ENCODE measurements at places on chromosomes 16 and 17.

DNA sequence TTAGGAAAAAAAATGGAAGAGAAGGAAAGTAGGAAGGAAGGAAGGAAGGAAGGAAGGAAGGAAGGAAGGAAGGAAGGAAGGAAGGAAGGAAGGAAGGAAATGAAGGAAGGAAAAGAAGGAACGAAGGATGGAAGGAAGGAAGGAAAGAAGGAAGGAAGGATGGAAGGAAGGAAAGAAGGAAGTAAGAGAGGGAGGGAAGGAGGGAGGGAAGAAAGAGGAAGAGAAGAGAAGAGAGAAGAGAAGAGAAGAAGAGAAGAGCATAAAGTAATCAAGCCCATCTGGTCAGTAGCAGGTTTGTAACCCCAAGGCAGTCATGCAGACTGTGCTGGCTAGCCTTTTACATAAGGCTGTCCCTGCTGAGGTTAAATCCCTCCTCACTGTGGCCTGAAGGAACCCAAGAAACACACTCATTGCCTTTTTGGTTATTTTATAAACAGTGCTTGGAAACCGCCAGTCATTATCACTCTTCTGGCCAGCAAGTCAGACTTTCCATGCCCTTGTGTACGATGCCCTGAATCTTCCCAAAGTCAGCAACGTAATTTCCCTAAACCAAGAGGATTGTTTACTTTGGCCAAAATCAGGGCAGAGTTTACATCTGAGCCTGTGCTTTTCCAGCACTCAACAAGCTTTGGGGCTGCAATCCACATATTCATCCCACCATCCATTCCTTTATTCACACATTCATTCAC, 409.6 kb upstream of the MAF start:
- DNase-seq: no peak

- DNase-seq: no peak
These were observed 10.7 kb downstream of the ENGASE start for GRCh38 chr17:79085154-79085920.

- DNase-seq: peak; percentile 89
These were observed 1.8 kb downstream of the TMIGD1 start for GRCh38 chr17:30332057-30332542.

DNA sequence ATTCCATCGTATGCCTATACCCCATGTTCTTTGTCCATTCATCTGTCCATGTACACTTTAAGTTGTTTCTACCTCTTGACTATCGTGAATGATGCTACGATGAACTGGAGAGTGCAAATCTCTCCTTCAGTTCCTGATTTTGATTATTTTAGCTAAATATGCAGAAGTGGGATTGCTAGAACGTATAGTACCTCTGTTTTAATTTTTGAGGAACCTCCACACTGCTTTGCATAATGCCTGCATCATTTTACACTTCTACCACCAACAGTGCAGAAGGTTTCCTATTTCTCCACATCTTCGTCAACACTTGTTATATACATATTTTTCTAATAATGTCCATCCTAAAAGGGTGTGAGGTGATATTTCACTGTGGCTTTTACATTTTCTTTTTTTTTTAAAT, 43.9 kb downstream of the SDR42E1 start:
- DNase-seq: no peak

GRCh38 chr16:17002565-17002964, 468.2 kb downstream of the XYLT1 start:
- DNase-seq: no peak

DNA sequence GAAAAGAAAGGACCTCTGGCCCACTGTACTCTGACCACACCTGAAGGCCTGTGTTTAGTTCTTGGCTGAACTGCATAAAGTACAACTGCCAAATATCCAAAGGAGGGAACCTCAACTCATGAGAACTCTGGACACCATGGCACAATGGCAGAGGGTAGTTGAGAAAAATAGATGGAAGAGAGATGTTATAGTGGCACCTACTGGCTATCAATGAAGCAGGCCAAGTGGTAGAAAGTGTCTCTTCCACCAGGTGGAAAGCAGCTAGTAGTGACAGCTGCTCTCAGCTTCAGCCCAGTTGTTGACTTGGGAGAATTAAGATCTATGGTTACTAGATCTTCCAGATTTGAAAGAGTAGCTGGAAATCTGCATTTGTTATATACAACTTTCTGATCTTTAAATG, 3.2 kb downstream of the MED31 start:
- peak; percentile 41 for DNase-seq

DNA sequence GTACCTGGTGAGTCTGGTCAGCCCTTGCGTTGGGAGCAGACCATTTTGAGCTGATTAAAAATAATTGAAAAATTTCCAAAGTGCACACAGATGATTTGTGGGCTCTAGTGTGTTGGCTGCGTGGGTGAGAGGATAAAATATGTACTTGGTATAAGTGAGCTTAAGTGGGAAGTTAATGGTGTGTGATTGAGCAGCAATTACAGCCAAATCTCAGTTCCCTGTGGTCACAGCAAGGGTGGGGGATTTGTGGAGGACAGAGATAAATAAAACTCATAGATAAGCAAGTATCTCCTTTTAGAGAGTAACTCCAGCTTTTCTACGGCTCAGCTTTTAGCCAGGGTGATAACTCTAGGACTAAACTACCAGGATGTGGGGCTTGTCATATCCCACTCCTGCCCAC, 390.4 kb downstream of the UTP18 start:
- no peak for DNase-seq

DNA sequence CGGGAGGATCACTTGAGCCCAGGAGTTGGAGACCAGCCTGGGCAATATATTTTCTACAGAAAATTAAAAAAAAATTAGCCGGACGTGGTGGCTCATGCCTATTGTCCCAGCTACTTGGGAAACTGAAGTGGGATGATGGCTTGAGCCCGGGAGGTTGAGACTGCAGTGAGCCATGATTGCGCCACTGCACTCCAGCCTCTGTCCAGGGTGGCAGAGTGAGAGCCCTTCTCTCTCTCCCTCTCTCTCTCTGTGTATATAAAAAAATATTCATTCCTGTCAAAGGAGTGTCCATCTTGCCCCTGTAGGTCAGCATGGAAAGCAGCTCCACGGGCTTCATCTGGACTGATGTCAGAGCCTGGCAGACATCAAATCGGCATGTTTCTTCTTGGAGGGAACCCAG, 31.2 kb downstream of the MGAT5B start:
- no peak for DNase-seq

DNA sequence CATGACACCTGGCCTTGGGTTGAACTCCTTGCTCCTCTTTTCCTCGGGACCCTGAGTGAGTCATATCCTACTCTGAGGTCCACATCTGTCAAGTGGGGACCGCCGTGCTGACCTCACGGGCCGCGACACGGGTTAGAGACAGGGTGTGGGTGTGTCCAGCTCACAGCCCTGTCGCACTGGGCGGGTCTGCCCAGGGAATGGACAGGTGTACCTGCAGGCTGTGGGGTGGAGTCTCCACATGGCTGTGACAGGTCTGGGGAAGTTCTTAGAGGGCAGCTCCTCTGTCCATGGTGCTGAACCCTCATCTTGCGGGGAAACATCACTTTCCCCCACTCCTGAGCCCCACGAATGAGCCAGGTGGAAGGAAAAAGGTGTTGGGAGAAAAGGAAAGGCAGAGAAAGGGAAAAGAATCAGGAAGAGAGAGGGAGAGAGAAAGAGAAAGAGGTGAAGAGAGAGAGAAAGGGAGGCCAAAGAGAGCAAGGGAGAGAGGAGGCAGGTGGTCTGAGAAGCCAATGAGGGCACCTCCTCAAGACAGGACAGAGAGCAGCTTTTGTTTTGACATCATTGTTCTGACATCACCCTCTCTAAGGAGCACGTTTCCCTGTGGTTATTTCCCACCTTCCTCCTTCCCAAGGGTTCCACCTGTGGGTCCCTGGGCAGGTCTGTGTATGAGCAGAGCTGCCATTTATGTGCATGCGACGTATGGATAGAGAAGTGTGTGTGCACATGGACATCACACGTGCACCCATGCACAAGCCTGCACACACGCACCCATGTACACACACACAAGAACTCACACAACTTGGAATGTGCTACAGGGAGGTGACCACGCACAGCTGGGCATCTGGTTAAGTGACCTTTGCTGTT, 32.6 kb upstream of the CBFA2T3 start:
- no peak for DNase-seq

DNA sequence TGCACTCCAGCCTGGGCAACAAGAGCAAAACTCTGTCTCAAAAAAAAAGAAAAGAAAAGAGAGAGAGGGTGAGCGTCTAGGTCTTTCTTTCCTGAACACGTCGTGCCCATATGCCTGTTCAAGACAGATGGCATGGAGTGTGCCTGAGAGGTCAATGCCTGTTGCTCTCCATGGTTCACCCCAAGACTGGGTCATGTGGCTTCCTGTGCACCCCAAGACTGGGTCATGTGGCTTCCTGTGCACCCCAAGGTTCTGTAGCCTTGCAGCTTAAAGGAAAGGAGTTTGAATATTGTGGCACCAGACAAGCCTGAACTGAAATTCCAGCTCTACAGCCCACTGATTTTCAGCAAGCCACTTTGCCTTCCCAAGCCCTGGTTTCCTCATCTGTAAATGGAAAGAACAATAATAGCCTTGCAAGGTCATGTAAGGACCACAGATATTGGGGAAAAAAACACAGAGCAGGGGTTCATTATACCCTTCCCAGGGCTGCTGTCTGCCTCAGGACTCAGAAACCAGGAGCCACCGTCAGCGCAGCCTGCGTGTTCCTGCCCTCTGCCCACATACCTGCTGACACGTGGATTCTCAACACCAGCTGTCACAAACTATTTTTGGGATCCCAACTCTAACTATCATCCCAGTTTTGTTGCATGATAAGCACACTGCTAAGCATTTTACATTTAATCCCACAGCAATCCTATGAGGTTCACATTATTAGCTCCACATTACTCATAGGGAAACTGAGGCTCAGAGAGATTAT, 18.0 kb upstream of the NAGS start:
- no peak for DNase-seq

- no peak for DNase-seq
These were observed 11.7 kb downstream of the MYH10 start for GRCh38 chr17:8618825-8619224.

DNA sequence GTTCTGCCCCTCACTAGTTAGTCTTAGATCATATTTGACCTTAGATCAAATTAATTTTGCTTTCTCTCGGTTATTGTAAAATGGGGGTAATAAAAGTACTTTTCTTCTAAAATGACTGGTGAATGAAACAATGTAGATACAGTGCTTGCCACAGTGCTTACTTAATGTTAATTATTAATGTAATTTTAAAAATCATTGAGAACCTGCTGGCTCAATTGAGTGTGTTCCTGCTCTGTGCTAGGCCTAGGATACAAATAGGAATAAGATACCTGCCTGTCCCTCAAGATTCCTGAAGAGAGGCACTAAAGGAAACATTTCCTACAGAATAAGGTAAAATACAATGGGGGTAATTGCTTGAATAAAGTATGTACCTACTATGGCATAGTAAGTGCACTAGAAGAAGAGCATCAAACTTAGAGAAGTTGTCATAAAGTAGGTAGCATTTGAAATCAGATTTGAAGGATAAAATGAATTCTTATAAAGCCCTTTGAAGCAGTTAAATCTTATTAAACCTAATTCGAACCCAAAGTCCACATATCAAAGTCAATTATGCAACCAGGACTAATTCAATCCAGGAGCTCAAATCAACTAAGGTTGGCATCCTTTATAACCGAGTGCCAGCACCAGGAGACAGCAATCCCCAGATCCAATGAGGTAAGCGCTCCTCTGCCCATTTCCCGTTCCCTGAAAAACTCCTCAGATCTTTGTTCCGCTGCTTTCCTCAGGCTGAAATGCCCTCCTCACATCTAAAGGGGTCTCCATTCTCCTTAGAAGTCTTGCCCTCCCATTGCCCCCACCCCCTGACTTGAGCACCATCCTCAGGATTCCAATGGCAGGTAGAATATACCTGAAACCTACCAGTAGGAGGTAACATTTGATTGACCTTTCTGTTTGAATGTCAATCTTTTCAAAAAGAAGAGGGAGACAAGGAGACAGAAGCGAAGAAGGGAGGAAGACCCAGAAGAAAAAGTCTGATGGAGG, 2.4 kb upstream of the MED13 start:
- DNase-seq: no peak

GRCh38 chr16:8649829-8650554, 24.4 kb upstream of the ABAT start:
- no peak for DNase-seq

DNA sequence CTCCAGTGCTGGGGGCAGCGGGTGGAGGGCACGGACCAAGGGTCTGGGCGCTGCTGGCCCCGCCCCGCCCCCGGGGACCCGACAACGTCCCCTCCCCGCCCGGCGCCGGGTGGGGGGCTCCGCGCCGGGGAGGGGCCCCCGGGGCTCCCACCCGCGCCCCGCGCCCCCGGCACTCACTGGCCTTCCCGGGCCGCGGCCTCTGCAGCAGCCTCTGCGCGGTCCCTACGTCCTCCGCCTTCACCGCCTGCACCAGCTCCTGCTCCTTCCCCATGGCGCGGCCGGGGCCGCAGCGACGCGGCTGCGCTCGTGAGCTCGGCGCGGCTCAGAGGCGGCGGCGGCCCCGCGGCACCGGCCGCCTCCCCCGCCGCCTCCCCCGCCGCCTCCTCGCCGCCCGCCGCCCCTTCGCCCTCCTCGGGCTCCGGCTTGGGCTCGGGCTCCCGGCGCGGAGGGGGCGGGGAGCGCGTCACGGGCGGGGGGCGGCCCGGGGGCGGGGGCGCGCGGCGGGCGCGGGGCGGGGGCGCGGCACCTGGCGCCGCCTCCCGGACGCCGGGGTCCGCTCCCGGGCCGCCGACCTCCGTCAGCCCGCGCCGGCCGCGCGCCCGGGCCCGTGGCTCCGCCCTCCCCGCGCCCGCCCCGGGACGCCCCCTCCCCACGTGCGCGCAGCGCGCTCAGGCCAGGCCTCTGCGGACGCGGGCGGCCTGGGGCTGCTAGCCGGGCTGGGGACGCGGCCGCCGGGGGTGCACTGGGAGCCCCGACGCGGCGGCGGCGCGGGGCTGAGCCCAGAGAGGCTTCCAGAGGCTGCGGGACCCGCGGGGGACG, at the start of gene CASKIN1:
CASKIN1 (minus strand) TSS at position 444 of the 819 bp plus-strand sequence; CDS start at position 271, 173 bp downstream.
- DNase-seq: no peak

DNA sequence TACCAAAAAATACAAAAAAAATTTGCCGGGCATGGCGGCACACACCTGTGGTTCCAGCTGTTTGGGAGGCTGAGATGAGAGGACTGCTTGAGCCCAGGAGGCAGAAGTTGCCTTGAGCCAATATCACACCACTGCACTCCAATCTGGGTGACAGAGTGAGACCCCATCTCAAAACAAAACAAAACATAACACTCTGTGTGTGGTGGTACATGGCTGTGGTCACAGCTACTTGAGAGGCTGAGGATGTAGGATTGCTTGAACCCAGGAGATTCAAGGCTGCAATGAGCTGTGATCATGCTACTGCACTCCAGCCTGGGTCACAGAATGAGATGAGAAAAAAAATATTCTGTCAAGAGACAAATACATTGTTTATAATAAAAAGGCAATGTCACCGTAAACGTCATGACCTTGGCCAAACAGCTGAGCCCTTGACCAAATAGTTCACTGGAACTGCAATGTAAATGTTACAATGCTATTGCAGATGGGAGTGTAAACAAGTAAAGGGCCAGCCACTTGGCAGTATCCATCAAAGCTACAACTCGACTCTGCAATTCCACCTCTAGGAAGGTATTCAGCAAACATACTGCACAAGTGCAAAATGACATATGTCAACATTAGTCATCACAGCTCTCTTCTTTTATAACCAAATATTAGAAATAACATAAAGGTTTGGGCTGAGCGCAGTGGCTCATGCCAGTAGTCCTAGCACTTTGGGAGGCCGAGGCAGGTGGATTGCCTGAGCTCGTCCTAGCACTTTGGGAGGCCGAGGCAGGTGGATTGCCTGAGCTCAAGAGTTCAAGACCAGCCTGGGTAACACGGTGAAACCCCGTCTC, 16.9 kb downstream of the EARS2 start:
- DNase-seq: no peak

- DNase-seq: no peak
These were observed 3.1 kb upstream of the IGFBP4 start for GRCh38 chr17:40440166-40440565.

- DNase-seq: no peak
These were observed 11.6 kb downstream of the KRTAP9-7 start for GRCh38 chr17:41287050-41287449.

All from activated CD4-positive, alpha-beta T cell treated with anti-CD3 and anti-CD28 coated beads, Interleukin-2, amount 50 U/mL, for 16 hours (primary cell).